Stimulated activated CD4-positive, alpha-beta T cell treated with anti-CD3 and anti-CD28 coated beads, Interleukin-2, amount 100 ng/mL, for 24 hours (primary cell): ENCODE measurements at places on chromosomes 5 and 9.

DNA sequence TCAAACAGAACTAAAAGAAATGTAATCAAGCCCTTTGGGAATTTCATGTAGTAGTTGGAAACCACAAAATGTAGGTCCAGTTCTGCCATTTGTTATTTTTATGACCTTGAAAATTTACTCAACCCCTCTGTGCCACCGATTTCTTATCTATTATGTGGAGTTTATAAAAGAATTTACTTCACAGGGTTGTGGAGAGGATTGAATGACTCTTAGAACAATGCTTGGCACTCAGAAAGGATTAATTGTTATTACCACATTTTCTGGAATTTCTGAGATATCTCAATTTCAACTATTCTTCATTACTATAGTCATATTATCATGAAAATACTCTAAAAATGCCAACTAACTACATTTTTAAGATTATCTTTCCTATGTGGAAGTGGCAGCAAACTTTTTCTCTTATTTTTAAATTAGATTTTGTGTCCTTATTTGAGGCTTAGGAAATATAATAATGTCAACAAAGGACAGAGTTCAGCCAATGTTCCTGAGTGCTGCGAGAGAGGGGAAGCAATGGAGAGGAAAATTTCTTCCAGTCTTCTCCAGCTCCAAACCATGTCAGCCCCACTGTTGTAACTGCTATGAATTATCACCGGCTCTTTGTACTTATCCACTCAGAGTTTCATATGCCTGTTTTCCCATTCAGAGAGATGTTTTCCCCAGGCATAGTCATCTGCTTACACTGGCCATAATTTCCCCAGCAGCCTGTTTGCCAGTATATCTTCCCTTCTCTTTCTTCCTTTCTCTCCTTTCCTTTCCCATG is 525.6 kb downstream of the SPATA31D1 start:
- no peak for DNase-seq

DNA sequence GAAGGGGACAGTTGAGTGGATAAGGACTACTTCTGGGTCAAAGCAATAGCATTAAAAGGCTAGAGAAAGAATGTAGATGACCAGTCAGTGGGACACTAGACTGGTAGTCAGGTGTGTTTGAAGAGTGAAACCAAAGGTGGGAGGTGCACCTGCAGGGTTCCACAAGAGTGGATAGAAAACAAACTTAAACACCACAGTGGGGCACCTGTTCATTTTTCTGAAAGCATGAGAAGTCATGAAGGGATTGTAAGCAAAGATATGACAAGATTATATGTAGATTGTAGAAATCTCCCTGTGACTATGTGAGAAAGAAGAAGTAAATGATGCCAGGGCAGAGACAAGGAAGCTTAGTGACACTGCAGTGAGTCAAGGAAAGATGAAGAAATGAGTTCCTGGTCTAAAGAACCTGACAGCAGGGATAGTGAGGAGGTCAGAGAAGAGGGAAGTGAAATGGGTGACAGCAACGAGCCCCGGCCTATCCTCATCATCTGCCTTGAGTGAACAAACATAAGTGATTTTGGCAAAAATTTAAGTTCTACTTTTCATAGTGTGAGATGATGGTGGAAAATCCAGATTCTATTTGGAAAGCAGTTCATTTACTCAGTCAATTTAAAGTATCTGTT is 296.9 kb downstream of the TLE4 start:
- no peak for DNase-seq

DNA sequence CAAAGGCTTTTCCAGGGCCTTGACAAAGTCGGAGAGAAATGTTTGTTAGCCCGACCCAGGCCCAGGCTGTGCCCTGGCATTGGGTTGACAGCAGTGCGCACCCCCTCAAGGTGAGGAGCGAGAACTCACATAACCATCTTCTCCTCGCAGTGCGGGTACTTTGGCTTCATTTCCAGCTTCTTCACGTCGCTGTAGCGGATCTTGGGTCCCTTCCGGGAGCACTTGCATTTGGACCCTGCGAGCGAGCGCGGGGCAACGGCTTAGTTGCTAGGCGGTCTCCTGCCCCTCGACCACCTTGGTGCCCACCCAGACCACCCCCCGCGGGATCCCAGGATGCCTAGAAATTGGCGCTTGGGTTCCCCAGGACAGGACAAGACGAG is 496 bp downstream of the CXCL14 start:
- DNase-seq: no peak

DNA sequence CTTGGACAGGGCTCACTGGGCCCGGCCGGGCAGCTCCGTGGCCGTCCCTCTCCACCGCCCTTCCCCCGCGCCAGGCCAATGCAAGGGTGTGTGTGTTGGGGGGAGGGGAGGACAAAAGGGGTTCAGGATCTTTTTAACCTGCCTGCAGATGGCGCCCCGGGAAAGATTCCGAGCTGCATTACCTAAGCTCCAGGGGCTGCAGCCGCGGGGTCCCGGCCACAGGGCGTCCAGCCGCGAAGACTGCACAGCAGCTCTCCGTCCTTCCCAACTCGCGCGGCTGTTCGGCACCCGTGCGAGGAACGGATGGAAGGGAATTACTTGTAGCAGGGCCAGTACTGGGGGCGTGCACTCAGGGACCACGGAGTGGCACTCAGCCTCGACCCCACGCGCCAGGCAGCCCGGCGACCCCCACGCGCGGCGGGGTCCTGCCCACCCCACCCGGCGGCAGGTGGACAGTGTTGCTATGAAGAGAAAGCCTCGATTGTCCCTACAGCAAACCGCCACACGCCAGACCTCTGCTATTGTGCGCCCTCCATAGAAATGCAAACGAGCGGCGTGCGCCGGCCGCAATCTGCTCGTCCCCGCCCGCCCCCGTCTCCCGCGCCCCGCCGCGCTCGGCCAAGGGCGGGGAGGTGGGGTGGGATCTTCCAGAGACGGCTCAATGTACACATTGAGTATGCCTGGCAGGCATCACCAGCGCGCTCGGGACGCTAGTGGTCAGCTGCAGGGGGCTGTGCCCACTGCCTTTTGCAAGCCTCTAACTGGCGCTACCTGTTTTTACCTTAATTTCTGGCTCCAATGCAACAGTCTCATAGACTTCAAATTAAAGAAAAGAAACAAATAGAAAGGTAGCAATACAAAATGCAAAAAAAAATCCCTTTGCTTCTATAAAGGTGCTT is 796 bp upstream of the GADD45G start:
- peak; percentile 40 for DNase-seq

DNA sequence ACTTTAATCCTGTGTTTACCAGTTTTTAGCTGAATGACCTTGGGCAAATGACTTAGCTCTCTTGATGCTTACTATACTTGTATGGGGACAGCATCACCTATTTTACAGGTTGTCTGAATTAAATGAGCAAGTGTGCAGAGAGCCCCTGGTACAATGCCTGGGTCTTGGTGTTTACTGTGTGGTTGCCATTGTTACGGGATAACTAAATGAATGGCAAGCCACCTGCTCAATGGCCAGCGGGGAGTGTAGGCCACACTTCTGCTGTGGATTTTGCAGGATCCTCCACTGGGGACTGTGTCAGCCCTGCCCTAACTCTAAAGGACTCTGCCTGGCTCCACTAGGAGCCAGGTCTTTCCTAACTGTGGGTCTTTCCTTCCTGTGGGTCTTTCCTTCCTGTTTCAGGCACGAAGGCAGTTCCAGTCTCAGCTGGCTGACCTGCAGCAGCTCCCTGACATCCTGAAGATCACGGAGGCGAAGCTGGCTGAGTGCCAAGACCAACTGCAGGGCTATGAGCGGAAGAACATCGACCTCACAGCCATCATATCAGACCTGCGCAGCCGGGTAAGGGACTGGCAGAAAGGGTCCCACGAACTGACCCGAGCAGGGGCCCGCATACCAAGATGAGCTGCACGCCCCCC is 10.3 kb upstream of the GLE1 start:
- DNase-seq: no peak

DNA sequence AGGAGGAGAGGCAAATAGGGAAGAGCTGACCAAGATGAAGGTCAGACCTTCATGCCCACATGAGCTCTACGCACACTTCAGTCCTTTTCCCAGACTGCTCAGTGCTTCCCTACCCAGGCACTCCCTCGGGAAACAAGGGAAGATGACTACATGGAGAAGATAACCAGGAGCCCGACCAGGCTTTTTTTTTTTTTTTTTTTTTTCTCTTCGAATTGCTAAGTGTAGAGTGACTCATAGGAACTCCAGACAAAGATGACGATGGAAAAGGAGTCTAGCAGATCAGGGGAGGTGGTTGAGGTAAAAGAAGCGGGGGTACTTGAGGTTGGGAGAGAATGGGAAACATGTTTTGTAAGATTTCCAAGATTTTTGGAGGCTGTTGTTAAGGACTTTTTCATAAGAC is 526.1 kb downstream of the BNC2 start:
- DNase-seq: no peak

- DNase-seq: no peak
Measured at GRCh38 chr5:63255594-63255993, 677.0 kb downstream of the LRRC70 start.

- DNase-seq: no peak
Measured at GRCh38 chr9:27280860-27281259, 16.1 kb downstream of the EQTN start.

GRCh38 chr5:117107859-117108258 is 533.2 kb upstream of the SEMA6A start:
- DNase-seq: no peak

DNA sequence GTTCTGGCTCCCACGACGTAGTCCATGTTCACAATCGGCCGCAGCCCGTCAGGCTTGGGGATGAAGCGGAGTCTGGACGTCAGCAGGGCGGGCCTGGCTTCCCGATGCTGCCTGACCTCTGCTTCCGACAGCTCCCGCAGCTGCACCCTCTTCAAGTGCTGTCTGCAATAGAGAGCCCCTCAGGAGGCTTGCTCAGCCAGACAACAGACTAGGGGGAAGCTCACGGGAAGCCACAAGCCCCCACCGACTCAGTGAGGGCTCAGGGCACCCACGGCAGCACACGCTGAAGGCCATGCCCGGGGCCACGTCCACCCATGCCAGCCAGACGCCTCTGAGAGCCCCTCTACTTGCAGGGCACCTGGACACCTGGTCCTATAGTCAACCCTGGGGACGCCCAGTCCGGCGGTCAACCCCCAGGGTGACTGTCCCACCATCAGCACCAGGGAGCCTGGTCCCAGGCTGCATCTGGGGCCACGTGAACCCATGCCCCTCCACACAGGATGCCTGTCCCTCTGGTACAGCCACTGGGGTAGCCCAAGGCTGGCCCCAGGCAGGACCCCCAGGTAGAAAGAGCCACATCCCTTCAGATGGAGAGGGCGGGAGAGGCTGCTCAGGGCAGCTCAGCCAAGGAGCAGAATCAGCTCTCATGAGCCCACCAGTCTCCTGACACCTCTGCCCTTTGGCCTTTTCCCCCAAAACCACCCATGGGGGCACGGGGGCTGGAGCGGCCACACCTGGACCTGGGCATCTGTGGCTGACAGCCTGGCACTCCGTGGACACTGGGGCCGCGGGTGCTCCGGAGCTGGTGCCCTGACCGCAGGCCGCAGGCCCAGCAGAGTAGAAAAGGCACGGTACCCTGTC is 14.5 kb downstream of the TERT start:
- no peak for DNase-seq

DNA sequence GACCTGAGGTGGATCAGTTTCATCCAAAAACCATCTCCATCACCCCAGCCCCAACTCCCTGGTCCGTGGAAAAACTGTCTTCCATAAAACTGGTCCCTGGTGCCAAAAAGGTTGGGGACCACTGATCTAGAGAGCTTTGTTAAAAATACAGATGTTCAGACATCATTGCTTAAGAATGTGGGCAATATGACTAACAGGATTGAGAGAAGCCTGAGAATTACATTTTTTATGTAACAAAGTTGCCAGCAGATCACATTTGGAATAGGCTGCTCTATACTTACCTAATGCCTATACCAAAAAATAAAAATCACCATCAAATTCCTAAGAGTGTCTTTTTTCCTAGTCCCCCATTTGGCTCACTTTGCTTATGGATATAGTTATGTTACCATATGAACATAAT is 143.3 kb downstream of the RAPGEF6 start:
- no peak for DNase-seq

DNA sequence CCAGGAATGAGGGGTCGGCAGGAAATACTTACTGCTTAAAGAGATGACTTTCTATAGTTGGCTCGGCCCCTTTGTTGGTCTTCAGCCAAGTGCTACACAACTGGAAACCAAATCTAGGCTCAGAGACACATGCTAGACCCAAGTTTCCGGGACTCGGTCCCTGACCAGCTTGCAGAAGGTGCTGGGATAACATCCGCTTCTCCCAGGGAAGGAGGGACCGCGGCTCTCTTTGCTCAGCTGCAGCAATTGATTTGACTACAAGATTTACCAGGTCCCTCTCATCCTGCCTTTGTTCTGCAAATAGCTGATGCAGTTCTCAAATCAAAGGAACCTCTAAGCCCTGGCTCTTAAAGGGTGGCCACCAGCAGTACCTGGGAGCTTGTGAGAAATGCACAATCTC is 314.7 kb downstream of the MLLT3 start:
- no peak for DNase-seq

DNA sequence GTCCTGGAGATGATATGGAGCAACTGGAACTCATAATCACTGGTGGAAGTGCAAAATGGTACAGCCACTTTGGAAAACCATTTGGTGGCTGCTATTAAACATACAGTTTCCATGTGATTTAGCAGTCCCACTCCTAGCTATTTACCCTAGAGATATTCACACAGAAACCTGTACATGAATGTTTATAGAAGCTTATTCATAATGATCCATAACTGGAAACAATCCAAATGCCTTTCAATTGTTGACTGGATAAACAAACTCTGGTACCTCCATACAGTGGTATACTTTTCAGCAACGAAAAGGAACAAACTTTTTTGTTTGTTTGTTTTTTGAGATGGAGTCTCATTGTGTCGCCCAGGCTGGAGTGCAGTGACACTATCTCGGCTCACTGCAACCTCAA is 47.7 kb upstream of the RASGRF2 start:
- no peak for DNase-seq

DNA sequence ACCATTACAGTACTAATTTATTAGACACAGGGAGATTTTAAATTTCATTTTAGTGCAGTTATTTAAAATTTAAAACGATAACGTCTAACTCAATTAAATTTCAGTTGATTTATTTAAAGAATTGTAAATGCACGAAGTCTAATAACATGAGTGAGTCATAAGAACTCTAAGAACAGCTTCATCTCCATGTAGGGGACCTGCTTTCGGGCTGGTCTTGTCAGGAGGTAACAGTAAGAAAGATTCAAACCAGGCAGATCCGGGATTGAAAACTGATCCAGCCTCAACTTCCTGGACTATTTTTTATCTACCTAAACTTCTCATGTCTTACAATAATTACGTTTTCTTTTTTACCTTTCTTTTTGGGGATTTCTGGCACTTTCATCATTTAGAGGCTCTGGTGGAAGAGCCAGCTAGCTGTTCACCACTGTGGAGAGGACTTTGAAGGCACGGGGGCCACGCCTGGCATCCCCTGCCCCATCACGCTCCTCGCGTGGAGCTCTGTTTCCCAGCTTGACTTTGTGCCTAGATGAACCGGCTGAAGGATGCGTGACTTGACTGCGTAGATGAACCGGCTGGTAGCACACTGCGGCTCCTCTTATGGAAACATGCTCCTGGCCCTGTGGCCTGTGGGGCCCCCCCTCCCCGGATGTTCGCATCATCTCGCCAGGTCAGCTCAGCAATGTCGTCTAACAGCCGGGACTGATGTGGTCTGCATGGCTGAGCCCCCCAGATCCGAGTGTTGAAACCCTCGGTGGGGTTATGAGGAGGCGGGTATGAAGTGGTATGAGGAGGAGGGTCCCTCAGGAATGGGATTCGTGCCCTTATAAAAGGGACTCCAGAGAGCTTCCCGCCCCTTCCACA is 26.0 kb downstream of the NDUFS6 start:
- no peak for DNase-seq
